ENCODE measurements at places on chromosomes 7 and 10. TPM values are rescaled to one million over a fixed set of nuclear protein-coding genes. Genes with fewer than 3 reads are reported as not detected.

The STEAP1 gene
- not detected for total RNA-seq

The NXPH1 gene
- total RNA-seq: not detected

The ELOVL3 gene
- not detected for total RNA-seq

The PVRIG gene
- 81.5 TPM for total RNA-seq

The AZGP1 gene
- not detected for total RNA-seq
